ENCODE measurements at places on chromosomes 5 and 9.

GRCh38 chr9:97934321-97935115 is 3.5 kb downstream of the HEMGN start:
- DNase-seq = no peak

DNA sequence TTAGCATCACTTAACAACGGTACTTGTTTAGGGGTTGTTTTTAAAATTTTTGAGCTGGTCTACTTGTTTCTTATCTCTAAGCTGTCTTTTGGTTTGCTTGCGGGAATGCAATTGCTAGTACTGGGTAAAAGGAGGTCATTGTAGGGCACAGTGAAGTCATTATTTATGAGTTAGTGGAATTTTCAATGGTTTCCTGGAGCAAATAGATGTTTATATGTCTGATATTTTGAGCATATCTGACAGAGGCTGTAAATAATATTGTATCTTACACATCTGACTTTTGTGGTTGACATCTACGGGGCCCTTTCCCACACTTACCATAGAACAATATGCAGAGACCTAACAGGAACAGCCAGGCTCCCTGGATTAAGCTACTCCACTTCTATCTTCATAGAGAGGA is 90.4 kb upstream of the IL6ST start:
- DNase-seq = no peak

DNA sequence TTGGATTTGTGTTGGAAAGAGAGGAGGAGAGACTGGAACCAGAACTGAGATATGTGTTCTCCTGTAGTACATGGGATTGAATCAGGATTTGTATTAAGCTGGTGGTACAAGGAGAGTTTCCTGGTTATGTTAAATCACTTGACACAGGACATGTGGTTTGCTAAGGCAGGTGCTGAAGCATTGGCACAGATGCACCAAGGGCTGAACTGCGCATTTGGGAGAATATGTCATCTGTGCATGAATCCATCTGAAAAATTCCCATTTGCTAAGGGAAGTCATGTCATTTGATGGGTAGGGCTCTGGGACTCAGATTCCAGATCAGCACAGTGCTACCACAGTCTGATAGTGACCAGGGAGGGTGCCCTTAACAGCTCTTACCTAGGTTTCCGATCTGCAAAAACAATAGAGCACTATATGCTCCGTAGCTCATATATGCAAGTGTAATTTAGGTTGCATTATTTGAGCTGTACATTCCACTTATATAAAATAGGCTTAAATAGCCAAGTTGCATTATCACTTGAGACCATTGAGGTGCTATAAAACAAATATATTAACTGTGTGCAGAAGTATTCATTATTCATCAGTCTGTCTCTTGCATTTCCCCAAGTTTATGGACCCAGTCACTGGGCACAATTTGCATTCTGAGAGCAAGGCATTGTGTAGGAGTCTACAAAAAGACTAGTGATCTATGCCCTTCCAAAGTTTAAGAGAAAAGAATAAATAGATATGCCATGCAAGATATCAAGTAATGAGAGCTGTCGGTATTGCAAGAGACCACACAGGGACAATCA is 55.2 kb downstream of the ADAMTS16 start:
- DNase-seq = no peak

- DNase-seq = no peak
Observed at GRCh38 chr5:157381746-157382145, 78.3 kb upstream of the NIPAL4 start.

DNA sequence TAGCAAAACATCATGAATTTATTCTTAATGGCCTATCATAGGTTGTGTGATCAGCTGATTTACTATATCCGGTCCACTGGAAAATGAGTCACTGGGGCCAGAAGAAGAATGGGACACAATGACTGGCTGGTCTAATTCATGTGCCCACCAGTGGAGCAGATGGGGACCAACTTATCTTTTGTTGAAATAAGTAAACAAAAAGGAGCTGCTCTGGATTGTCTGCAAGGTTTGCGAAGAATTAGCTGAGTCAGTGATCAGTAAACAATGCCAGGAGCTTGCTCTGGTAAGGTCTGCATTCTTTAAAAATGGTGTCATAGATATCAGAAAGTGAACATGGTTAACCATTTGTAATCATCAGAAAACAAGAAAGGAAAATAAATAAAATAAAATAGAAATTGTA is 128.0 kb downstream of the RASEF start:
- no peak for DNase-seq

DNA sequence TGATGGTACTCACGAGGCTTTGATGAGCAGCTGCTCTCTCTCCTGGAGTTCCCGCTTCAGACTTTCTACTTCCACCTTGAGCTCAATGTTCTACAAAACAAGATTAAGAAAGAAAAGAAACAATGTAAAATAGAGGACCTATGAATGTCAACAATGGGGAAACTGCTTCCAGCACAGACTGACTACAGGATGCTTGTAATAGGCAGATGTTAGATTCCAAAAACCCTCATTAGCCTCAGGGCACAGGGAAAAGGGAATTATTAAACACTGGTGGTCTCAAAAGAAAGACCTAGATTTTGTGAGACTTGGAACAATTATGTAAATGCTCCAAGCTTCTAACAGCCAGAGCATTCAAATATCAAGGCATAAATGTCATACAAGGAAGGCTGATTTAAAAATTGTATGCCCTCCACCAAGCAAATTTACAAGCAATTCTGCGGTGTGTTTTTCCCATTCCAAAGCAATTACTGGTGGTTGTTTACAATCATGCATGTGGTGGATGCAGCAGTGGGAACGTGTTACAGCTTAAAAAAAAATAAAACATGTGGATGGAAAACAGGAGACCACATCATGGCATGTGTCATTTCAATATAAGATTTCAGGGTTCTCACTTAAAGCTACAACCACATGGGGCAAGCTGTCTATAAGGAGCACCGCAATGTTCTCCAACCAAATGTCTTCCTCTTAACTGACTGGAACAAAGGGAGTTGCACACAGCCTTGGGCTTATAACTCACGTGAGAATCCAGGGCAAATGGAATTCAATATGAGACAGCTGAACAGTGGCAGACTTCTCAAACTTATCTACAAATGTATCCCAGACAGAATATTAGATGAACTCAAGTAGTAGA is 34.0 kb downstream of the CDK5RAP2 start:
- no peak for DNase-seq

GRCh38 chr5:129506086-129506485 is 46.0 kb downstream of the ADAMTS19 start:
- DNase-seq = no peak

All from stimulated activated CD8-positive, alpha-beta memory T cell treated with anti-CD3 and anti-CD28 coated beads, Interleukin-15, amount 100 ng/mL, for 4 hours (primary cell).